Activated naive CD4-positive, alpha-beta T cell treated with Interleukin-2 at 50 U/mL for 16 hours (primary cell): ENCODE measurements at places on chromosomes 12 and 14.

GRCh38 chr14:94663538-94663937 lies 51.3 kb downstream of the SERPINA3 start:
- no peak for DNase-seq

DNA sequence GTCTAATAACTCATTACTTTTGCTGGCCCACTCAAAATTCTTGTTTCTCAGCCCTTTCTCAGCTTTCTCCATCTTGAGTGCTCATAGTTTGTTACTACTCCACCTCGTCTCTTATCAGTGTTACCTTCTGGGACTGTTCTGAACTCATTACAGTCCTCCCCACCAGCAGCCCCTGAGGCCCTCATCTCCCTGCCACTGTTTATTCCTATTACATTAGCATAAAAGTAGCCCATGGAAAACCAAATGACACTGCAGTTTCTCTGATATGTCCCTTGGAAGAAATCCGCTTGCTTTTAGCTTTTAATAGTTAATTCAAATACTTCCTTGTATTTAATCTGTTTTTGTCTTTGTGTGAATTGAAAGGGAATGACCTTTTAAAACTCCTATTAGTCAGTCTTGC lies 7.6 kb downstream of the AKAP6 start:
- no peak for DNase-seq

DNA sequence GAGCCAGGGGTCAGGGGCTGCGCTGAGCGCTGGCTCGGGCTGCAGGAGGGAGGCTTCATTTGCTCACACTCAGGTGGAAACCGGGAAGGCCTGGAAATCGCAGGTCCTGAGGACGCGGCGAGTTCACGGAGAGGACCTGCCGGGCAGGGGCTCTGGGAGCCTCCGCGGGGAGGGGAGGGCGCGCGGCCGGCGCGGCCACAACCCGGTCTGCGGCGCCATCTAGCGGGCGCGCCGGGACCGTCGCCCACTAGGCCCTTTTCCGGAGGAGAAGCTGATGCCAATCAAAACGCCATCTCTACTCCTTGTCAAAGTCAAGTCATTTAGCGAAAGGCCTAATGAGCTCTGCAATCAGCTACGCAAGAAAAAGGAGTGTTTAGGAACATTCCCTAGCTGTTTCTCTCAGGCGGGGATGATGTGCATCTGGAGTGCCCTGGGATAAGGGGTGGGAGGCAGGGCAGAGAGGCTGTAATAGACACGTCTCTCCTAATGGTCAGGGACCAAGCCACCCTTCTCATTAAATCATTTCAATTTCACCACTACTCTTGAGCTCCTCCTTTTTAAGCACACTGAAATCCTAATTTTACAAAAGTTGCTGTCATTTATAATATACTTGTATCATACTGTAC lies 885.8 kb upstream of the TMEM132C start:
- DNase-seq = peak; percentile 21

DNA sequence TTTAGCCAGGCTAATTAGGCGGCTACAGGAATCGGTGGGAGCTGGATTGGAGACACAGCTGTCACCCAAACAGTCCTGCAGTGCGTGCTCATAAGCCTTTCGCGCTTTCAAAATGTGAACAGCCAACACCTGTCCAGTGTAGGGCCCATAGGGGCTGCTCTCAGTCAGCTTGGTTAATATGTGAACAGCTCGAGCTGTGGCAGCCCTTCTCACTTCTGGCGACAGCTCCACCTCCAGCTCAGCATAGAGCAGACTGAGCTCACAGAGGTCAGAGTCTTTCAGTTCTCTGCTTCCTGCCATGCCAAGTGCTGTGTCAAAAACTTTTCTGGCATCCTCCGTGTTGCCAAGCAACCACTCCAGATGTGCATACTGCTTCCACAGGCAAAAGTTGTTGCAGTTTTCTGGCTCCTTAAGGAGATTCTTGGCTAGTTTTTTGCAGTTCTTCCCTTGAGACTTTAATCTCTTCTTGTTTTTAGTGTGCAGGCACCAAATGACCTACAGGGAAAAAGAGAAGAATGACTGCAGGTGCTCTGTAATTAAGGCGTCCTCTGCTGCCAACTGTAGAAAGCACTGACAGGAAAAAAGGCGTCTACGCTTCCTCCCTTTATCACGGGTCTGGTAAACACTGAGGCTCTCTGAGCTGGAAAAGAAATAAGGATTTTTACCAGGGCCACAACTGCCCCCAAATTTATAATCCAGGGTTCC lies 32.5 kb downstream of the PSMC1 start:
- no peak for DNase-seq

GRCh38 chr14:59425322-59425935 lies 39.8 kb downstream of the GPR135 start:
- DNase-seq = no peak

DNA sequence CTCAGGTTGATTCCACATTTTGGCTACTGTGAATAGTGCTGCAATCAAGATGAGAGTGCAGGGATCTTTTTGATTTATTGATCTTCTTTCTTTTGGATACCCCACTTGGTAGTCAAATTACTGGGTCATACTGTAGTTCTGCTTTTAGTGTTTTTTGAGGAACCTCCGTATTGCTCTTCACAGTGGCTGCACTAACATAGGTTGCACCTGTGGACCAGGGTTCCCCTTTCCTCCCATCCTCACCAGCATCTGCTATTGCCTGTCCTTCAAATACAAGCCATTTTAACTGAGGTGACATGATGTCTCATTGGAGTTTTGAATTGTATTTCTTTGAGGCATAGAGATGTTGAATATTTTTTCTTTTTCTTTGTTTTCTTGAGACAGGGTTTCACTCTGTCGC lies 152.5 kb upstream of the TMEM132C start:
- DNase-seq = no peak

- no peak for DNase-seq
These were observed 15.6 kb upstream of the SMAGP start for GRCh38 chr12:51285843-51286242.
